ENCODE measurements at places on chromosomes 7 and 10.

DNA sequence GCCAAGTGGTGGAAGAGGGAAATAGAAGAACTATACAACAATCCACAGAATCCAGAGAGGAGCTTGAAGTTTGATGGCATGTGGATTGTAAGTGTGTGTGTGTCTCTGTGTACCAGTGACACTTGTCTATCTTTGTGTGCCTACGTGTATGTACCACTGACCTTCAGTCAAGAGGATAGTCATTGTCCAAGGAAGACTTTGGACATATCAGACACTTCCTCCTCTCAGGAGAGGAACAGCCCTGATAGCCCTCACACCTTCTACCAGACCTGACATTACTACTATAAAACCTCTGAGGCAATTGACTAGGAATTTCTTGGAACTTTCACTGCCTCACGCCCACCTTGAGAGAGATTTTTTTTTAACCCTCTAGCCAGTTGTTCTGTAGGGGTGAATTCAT, 19.6 kb upstream of the MGAM2 start:
- no peak for DNase-seq

DNA sequence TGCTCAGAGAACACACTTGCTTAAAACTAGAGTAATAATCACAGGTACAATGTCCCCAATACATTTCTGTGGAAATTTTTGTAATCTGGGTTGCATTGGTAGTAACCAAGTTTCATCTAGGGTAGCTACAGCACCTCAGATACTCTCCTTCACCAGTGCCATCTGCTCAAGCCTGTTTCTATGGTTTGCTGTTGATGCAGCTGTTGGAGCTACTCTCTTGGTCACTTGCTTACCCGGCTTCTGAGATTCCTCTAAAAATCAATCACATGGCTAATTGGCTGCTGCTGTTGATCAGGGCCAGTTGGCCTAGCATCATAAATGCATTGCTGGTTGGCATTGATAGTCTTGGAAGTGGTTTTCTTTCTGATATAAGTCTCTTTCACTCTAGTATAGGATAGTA, 220.8 kb downstream of the BICC1 start:
- DNase-seq = no peak

DNA sequence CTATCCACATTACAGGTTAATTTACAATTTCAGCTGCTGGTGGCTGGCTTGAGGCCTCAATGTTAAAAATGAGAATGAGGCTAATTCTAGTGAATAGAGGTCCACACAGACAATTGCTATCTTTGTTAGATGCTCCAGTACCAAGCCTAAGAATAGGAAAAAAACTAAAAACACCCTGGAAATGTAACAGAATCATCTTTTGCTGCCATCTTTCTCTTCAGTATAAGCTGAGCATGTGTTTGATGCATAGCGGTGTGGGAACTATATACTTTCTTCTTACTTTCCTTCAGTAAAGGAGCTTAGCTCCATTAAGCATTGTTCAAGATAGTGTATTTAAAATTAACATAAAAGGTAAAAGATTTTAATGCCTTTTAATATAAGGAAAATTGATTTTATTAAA, 5.6 kb downstream of the TMEM229A start:
- DNase-seq = no peak

- no peak for DNase-seq
These were observed 16.5 kb downstream of the CD36 start for GRCh38 chr7:80654887-80655340.

- no peak for DNase-seq
These were observed 204.6 kb upstream of the AGR3 start for GRCh38 chr7:17086403-17086802.

- no peak for DNase-seq
These were observed 441.8 kb downstream of the INHBA start for GRCh38 chr7:41261080-41261479.

- DNase-seq = no peak
These were observed 8.8 kb upstream of the ADO start for GRCh38 chr10:62795762-62796161.

DNA sequence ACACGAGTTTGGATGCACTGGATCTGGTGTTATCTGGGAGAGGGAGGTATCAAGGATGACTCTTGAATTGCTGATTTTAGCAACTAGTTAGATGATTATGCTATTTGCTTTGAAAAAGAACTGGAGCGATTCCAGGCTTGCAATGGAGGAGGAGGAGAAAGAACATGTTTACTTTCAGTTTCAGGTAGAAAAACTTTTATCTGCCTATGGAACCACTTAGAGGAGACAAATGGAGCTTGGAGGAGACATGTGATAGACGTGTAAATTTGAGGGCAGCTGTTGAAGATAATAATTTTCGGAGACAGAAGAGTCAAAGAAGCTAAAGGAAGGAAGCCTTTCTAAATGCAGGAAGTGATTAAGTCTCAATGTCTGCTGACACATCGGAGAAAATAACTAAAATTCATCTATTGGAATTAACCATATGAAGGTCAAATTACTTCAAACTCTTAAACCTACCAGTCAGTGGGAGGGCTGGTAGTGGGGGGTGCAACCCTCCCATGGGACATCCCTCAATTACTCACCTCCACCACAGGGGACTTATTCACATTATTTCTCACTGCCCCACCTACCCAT, 56.4 kb upstream of the GNAI1 start:
- peak; percentile 20 for DNase-seq

DNA sequence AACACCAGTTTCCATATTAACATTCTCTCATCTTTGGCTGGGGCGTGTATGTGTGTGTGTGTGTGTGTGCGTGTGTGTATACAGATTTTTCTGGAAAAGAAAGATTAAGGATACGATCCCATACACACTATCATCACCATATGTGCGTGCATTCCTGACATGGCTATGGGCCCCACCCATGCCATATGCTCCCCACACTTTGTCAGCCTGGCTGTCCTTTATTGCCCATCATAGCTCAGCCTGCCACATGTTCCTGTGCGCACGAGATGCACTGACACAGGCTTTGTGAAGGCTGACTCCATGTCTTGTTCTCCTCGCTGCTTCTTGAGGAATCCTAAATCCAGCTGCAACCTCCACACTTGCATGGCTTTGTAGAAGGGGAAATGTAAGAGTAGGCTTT, 984.1 kb downstream of the LRMDA start:
- DNase-seq = peak; percentile 31

DNA sequence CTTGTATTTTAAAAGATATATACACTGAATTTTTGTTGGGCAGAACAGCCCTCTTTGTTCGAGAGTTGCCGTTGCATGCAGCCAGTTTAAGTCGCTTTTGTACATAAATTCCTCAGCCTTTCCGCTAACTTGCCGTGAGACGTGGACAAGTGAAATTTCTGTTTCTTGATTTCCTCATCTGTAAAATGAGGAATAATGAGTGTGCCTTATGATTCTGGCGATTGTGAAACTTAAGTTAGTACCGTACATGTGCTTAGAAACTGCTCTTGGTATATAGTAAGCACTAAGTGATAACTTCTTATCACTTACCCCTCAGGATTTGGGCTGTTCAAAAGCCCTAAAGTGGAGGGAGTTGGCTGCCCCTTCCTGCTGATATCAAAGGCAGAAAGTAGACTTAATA, 1.4 kb downstream of the CCNJ start:
- peak; percentile 27 for DNase-seq

- DNase-seq = no peak
These were observed 156.4 kb downstream of the OAT start for GRCh38 chr10:124262234-124262865.

DNA sequence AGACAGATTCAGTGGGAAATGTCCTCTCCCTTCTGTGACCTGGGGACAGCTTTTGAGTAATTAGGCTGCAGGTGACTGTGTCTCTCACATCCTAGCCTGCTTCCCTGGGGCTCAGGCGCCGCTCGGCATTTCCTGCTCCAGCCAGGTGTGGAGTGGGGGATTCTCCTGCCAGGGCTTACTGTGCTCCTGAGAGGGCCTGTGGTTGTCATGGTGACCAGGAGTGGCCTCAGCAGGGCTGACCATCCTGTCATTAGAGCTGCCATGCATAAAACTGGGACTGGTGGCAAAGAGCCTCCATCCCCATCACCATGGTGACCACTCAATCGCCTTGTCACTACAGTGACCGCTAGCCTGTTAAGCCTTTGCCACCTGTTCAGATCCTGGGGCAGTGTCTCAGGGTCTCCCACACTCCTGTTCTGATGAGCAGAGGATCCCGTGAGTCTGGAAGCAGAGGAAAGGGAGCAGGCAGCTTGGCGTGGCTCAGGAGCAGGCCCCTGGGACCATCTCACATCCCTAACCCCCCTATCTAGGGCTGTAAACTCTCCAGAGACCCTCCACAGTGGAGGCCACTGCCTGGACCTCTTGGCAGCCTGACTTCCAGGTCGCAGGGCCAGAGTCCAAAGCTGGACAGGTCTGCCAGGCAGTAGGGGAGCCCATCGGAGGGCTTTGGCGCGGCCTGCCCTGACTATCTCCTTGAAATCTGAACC, at the start of gene GCK:
GCK (minus strand) TSS at position 154 of the 707 bp plus-strand sequence. CDS start 486 bp downstream, outside the sequence.
- no peak for DNase-seq

DNA sequence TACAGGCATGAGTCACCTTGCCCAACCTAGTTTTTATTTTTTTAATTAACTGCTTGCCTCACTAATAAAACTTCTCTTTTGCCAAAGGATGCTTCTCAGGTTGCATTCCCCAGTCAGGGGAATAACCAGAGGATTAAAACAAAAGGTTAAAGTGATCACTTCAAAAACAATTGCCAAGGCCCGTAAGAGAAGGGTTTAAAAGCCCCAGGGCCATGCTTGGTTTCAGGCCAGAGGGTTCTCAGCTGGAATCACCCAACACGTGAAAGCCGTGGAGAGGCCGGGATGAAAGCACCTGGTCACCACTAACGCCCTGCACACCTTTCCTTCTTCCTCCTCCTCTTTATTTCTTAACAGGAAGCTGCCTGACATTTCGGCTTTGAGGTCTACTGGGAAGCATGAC, 587.5 kb downstream of the PTPRN2 start:
- no peak for DNase-seq

- no peak for DNase-seq
These were observed 1621.6 kb downstream of the REEP3 start for GRCh38 chr10:65142641-65143435.

DNA sequence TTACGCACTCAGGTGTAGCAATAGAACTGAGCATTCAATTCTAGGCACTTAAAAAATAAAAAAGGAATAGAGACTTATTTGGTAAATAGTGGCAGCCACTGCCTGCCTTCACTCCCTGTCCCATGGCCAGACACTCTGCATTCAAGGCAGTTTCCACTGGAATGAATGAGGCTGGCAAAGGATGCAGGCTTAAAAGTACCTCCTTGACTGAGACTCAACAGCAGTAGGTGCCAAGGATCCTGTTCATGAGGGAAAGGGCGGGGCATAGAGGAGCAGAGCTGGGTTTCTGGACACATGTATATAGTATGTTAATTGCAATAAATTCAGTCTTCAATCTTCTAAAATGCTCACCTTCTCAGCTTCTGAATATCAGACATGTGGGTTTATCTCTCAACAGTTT, 242.6 kb downstream of the PHF14 start:
- DNase-seq = no peak

DNA sequence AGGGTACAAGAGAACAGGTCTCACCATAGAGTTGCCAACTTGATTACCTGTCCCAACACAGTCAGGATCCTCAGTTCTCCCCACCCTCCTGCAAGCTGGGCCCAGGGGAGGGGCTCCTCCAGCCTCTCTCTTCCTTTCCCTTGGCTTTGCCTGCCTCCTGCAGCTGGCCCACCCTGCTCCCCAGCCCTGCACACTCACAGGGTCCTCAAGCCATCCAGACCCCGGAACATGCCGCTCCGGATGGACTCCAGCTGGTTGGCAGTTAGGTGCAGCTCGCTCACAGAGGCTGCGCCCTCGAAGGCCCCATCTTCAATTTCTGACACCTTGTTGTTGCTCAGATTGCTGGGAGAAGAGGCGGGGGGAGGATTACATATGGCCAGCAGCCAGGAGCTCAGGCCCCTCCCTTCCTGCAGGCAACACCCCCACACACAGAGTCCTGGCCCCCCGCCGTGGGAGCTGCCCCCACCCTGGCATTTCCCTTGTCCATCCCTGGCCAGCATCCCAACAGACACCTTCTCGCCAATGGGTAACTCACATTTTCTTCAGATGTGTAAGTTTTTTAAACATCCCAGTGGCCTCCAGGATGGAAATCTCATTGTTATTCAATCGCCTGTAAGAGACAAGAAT, 139.2 kb downstream of the SLIT1 start:
- no peak for DNase-seq

Measured in fibroblast of skin of scalp (primary cell).